ENCODE measurements at places on chromosomes 3 and 15.

- DNase-seq, result no peak
These were observed 9.9 kb downstream of the KY start for GRCh38 chr3:134640872-134641470.

- DNase-seq, result no peak
These were observed 210.8 kb upstream of the CTNNB1 start for GRCh38 chr3:40988468-40988867.

GRCh38 chr3:7692866-7693265 lies 808.8 kb upstream of the LMCD1 start:
- no peak for DNase-seq

GRCh38 chr3:4899710-4900109 lies 79.5 kb upstream of the BHLHE40 start:
- no peak for DNase-seq

GRCh38 chr15:91151781-91152563 lies 51.9 kb downstream of the SV2B start:
- DNase-seq, result no peak

DNA sequence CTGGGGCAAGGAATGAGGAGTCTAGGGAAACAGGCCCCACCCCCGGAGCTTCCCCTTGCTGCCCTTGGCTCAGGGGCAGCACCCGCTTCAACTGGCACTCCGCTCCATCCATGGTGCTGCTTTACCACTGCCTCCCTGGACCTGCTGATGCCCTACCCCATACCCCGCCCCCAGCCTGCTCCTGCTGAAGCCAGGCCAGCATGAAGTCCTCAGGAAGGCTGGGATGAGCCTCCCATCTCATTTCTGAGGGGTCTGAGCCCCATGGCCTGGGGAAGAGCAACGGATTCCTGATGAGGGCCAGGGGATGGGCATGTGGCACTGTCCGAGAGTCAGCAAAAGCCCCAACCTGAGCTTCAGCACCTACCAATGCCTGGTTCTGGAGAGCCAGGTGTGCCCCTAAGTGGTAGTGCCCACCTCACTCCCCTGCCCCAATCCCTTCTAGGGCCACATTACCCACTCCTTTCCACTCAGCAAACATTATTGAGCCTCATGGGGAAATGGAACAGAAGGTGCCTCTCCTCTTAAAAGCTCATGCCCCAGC lies 21.0 kb downstream of the SEC61A1 start:
- no peak for DNase-seq

GRCh38 chr15:67836955-67837354 lies 2.9 kb downstream of the RNU6-1 start:
- DNase-seq, result no peak

GRCh38 chr3:60553144-60553543 lies 698.1 kb downstream of the FHIT start:
- no peak for DNase-seq

GRCh38 chr15:93861413-93861812 lies 369.9 kb upstream of the MCTP2 start:
- DNase-seq, result no peak
